ENCODE measurements at places on chromosomes 11 and 22.

GRCh38 chr11:122917311-122917710, 34.8 kb downstream of the JHY start:
- DNase-seq = no peak

- peak; percentile 61 for DNase-seq
Observed at GRCh38 chr11:36162883-36163434, 126.3 kb downstream of the COMMD9 start.

- DNase-seq = no peak
Observed at GRCh38 chr11:87604350-87604749, 566.6 kb downstream of the TMEM135 start.

DNA sequence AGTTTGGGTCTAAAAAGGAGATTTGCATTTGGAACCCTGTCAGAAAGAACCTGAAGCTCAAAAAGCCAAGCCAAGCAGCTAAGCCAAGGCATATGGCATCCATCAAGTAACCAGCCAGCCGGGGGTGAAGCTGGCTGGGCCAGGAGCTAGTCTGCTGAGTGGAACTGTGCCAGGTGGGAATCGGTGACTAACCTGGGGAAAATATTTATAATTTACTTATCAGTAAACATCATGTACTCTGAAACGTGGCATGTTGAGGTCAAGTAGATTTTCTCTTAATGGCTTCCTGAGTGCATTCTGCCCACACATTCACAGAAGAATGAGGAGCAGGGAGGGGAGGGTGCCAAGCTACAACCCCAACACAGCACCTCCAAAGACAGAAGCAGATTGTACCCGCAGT, 70.5 kb upstream of the SESN3 start:
- DNase-seq = no peak

DNA sequence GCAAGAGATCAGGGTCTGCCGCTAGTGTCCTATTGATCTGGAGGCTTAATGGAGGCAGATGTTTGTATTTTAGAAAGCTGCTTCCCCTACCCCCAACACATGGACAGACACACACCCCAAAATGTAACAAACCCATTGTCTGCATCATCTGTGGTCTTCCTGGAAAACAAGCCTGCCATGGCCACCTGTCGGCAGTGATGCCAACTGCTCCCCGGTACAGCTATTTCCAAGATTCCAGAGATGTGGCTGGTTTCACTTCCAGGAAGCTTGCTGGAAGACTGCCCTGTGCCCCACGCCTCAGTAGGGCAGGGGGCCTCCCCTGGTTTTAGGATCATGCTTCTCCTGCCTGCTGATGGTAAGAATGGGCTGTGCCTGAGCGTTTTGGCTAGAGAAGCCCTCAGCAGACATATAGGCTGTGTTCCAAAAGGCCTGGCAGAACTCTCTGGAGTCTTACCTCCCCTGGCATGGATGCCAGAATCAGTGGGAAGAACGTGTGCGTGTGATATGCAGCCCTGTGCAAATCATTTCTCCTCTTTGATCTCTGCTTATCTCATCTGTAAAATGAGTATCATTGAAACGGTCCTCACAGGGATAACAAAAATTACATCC, 108.6 kb downstream of the FBXO7 start:
- no peak for DNase-seq

GRCh38 chr22:31344578-31345330, 1.4 kb downstream of the PATZ1 start:
- DNase-seq = no peak

- peak; percentile 14 for DNase-seq
Observed at GRCh38 chr11:31259797-31260196, 109.7 kb downstream of the DCDC1 start.

GRCh38 chr11:71995726-71996291, 2.9 kb upstream of the IL18BP start:
- DNase-seq = no peak

DNA sequence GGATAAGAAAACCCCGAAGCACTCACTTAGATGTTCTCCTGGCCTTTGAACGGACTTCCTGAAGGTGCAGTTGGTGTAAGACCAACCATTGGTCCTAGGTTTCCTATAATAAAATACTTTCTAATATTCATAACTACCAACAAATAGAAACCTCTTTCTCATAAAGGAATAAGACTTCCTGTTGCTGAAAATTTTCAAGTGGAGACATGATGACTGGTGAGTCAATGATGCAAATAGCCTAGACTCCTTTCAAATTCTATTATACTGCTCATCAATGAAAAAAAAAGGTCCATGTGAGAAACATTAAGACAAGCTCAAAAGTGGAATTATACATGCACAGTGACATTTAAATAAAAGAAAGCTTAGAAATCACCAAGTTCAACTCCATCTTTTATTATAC, 862.8 kb downstream of the FAM181B start:
- DNase-seq = no peak

Data from NCI-H1694 (cell line).